ENCODE measurements at places on chromosomes 12 and 14.

DNA sequence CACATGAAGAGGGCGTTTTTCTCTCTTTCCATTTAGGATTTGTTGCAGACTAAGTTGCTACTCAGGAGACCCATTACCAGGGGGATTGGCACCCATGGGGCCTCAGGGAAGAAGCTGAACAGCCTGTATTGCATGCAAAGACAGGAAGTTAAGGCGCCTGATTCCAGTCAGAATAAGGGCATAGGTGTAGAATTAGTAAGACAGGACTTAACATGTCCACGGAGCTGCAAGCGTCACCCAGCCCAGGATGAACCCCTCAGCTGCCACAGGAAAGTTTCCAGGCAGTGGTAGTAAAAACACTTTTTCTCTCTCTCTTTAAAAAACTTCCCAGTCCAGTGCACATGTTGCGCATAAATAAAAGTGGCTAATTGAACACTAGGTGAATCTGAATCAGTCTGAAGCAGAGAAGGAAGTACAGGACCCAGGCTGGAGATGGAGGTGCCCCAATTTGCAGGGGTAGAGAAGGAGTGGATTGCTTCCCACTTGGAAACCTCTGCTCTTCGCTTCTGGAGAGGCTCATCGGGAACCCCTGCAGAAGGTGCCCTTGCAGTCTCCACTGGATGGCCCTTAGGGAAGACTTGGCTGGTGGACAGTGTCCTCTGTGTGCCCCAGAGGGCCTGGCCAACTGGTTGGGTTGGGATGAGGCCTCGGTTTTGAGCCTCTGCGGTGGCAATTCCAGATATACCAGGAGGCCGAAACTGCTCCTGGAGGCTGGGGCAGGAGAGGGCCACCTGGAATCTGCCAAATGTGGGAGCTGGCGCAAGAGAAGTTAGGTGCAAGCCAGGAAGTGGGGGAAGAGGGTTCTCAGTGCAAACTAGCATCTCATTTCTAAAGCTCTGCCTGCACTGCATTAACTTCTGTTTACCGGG, 10.7 kb upstream of the TBX3 start:
- DNase-seq: no peak

GRCh38 chr14:37932481-37932880, 275.2 kb upstream of the SSTR1 start:
- DNase-seq: no peak

GRCh38 chr12:89278169-89278568, 74.1 kb downstream of the DUSP6 start:
- DNase-seq: no peak

- no peak for DNase-seq
These were observed 158.0 kb downstream of the RIMBP2 start for GRCh38 chr12:130557886-130558765.

DNA sequence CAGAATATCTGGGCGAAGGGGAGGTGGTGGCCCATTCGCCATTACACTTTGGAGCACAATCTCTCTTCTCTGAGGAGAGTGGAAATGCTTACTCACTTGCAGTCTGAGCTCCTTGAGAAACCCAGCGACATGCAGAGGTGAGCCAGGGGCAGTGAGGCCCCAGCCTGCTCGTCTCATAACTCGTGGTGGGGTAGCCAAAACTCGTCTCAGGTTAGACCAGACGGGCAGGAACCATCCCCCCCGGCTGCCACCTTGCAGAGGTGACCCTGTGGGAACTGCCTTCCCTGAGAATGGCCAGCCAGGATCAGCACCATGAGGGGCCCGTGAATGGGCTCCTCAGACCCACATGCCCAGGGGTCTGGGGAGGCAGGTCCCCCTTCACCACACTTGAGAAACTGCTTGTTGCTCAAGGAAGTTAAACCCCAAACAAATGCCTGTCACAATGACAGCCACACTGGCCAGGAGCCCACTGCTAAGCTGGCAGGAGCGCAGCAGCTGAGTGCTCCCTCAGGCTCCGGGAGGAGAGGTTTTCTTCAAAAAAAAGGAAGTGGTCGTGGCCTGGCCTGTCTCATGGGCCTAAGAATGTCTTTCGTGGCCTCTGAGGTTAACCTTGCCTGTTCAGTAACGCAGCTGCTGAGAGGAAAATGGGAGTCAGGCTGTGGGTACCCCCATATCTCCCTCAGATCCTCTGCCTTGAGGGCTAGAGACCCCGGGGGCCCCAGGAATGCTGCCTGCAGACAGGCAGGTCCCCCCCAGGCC, 9.2 kb upstream of the ALDH2 start:
- DNase-seq: no peak

DNA sequence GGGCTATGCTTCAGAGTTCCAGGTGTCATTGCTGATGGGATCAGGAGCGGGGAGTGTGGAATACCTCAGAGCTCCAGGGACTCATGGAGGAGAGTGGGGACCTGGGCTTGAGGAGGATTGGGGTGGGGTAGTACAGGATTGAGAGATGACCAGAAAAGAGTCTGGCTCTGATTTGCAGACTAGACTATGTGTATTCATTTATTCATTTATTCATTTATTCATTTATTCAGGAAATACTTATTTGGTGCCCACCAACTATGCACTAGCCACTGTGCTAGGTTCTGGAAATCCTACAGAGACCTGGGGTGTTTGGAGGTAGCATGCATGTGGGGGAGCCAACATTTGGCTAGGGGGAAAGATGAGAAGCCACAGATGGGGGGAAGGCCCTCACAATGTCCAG, 871 bp upstream of the KRT83 start:
- DNase-seq: no peak

DNA sequence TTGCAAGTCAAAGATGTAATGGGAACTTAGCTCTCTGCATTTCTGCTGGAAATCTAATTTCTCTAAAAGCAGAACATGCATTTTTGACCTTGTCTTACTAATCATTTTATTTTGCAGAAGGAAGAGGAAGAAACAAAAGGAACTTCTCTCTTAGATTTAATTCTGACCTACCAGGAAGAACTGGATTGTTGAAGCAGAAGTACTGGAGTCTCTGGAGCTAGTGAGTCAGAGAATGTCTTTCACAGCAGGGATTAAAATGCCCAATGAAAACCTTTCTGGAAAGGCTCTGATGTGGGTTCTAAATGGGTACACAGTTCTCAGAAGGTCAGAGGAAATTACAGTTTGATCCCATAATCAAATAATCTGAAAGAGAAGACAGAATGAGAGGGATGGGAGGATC, 70.8 kb upstream of the GNG2 start:
- no peak for DNase-seq

DNA sequence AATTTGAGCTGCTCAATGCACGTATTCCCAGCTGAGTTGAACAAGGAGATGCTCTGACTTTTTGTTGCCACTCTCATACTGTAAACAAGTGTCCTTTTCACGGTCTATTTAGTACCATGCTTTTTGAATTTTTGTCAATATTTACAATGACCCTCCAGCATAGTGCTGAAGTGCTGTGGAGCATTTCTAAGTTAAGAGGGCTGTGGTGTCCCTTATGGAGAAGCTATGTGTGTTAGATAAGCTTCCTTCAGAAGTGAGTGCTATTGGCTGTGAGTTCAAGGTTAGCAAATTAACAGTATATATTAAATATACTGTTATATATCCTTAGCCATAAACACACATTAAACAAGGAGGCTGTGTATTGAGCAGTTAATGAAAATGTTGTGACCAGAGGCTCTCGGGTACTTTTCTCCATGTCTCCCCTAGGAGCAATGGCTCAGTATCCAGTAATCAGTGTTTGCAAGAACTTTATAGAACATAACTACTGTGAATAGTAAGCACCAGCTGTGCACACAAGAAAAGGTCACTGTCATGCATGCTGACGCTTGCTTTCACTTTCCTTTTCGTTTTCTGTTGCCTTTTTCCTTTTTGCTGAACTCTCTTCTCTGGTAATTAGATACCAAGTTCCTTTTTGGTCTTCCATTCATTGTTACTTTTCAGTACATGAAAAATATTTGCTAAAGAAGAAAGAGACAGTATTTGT, 187.2 kb upstream of the NEDD1 start:
- no peak for DNase-seq

- DNase-seq: no peak
These were observed 70.7 kb downstream of the BBS10 start for GRCh38 chr12:76277480-76277879.

DNA sequence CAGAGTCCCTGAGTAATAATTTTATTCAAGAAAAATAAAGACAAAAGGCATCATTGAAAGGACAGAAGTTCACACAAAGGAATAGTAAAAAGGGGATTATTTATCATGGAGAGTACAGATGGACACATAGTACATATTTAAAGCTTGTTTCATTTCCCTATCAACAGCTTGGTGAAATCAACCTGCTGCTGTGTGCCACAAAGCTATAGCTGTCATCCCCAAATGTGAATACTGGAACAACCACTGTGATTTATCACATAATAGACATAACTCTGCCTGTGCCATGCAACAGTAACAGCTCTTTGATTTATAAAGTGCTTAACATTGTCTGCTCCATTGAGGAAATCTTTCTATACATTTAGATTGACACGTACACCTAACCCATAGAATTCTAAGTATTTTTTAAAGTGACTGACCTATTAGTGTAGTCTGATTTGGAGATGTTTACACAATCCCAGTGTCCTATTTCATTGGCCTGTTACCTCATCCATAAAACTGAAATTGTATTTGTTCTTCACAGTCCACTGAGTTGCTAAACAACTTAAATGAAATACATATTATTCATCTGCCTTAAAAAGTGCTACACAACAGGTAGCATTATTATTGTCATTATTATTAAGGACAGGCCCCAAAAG, 3.3 kb downstream of the NEMF start:
- DNase-seq: no peak

GRCh38 chr12:103827911-103828391, 13.1 kb downstream of the NT5DC3 start:
- DNase-seq: no peak

DNA sequence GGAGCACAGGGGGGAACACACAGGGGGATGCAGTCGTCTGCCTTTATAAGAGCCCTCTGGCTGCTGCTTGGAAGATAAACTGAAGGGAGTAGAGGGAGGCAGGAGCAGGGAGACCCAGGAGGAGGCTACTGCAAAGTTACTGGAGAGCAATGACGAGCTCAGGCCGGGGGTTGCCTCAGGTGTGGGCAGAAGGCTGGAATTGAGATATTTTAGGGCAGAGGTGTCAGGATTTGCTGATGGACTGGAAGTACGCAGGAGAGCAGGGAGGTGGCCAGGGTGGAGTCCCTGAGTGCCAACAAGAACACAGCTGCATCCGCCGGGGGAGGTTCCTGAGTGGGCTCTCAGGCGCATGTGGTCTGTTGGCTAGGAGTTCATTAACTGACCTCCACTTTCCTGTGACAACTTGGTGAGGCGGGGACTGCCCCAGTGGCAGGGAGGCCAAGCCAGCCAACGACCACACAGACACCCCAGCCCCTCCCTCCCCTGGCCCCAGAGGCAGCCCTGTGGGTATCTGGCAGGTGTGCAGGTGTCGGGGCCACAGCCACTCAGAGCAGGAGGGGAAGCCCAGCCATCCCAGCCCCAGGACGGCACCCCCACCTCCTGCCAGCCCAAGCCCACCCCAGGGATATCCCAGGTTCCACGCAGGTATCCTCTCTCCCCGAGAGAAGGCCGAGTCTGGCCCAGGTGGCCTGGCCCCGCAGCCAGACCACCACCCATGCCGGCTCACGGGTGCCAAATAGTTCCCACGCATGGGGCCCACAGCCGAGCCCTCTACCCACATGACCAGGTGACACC, 85.4 kb downstream of the NCOR2 start:
- no peak for DNase-seq

DNA sequence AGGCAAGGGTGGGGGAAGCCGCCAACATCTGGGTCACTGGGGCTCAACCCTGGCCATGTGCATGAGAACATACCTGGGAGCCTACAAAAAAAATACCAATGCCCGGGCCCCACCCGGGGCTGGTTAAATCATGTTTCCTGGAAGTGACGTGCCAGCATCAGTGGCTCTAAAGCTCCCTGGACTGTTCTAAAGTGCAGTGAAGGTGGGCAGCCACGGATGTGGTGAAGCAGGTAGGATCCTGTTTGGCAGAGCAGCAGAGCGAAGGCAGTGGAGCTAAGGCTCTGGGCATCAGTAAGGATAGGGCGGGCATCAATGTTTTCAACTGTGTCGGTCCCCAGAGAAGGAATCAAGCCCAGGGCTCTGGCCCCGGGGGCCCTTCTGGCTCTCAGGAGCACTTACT, 525 bp upstream of the GPR68 start:
- DNase-seq: peak; percentile 69

DNA sequence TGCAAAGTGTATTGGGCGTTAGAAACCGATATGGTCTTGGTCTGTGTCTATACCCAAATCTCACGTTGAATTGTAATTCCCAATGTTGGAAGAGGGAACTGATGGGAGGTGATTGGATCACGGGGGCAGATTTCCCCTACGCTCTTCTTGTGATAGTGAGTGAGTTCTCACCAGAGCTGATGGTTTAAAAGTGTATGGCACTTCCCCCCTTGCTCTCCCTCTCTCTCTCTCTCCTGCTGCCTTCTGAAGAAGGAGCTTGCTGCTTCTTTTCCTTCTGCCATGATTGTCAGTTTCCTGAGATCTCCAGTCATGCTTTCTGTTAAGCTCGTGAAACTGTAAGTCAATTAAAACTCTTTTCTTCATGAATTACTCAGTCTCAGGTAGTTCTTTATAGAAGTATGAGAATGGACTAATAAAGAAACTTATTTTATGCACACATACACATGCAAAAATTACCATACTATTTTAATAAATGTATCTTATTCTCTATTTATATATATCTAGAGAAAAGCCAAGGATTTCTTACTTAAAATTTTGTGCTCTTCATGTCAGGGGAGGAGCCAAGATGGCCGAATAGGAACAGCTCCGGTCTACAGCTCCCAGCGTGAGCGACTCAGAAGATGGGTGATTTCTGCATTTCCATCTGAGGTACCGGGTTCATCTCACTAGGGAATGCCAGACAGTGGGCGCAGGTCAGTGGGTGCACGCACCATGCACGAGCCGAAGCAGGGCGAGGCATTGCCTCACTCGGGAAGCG, 1891.0 kb upstream of the FLRT2 start:
- DNase-seq: no peak

- DNase-seq: no peak
These were observed 1.3 kb upstream of the TAS2R14 start for GRCh38 chr12:10940389-10940788.

GRCh38 chr14:77043177-77043983, 14.9 kb upstream of the IRF2BPL start:
- DNase-seq: peak; percentile 36

- no peak for DNase-seq
These were observed 193.7 kb downstream of the KIF26A start for GRCh38 chr14:104331871-104332605.

GRCh38 chr12:12915656-12916055, 24.3 kb downstream of the GPRC5A start:
- no peak for DNase-seq

DNA sequence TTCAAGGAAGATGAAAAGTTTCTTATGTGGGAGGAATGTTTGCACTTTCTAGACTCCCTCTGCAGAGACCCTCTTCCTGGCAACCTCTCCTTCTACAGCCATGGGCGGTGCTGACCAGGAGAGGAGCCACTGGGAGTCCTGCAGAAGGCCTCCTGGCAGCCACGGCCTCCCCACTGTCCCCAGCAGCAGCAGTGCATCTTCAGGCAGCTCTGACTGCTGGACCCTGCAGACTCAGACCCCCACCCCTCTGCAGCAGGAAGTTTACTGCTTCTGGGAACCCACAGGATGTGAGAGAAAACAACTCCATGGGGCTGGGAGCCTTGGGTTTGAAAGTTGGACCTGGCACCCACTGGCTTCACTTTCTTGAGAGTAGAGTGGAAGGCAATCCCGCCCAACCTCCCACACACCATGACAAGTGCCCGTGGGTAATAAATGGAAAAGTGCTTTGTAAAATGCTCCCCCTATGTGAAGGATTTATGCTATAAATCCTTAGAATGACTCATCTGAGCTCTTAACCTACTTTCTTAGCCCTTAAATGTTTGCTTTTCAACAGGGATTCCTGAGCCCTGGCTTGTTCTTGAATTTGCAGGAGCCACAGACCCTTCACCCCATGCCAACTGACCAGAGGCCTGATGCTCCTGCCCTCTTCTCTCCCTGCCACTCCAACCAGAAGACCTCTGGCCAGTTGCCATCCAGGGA, 37.5 kb upstream of the DDX11 start:
- DNase-seq: no peak
